ENCODE measurements at places on chromosomes 5 and 9.

- no peak for DNase-seq
Measured at GRCh38 chr9:114836769-114837168, 30.9 kb upstream of the TNFSF15 start.

DNA sequence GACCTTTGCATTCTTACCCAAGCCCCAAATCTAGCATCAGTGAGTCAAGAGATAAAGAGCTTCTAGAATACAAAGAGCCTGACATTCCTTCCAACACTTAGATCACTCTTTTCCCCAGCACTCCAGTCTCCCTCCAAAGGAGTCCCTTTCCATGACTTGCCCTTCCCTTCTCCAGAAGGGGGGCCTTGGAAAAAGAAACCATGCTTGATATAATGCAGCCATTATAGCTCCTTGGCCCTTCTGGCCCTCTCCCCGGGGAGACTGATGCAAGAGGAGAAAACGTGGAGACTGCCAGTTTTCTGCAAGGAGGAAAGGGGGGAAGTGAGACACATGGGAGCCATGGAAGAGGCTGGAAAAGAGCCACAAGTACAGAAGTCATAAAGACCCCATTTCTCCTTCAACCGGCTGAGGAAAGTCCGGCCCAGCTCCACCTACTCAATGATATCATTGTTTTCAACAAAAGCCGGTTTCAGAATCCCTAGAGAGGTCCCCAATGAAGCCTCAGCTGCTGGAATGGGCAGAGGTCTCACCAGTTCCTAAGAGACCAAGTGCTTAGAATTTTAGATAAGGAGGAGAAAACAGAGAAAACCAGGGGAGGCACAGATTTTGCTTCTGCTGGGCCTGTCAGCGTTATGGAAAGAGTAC lies 29.0 kb downstream of the ADAM19 start:
- DNase-seq: peak; percentile 45

DNA sequence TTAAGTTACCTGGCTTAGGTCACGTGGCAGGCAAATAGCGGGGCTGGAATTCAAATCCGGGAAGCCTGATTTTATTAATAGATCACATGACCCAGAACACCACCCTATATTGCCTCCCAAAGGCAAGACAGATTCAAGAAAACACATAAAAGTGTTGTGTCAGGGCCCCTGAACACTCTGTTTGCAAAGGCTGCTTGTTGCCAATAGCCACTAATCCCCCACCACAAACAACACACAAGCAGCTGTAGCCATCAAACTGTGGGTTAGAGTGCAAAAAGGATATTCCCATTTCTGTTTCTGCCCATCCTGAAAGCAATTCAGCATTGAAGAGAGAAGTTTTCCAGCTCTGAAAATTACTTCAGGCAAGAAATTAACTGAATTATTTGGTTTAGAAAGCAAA lies 358.9 kb upstream of the RFX3 start:
- DNase-seq: no peak

DNA sequence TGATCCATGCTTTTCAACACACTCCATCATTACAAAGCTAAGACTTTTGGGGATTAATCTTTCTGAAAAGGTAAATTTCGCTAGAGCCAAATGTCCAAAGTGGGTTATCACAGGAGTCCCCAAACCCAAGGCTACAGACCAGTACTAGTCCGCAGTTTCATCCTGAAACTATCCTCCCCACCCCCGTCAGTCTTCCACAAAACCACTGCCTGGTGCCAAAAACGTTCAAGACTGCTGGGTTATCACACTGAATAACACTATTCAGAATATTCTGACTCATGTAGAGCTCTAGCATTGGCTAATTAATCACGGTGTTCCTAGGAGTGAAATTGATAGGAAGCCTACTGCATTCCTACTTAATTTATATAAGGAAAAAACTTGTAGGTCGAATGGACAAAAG lies 24.7 kb downstream of the ERP44 start:
- peak; percentile 21 for DNase-seq

- DNase-seq: no peak
Measured at GRCh38 chr9:131237291-131237690, 39.0 kb downstream of the FAM78A start.
